Trophoblast cell (in vitro differentiated cells and primary cell): ENCODE measurements at places on chromosomes 12 and 14.

DNA sequence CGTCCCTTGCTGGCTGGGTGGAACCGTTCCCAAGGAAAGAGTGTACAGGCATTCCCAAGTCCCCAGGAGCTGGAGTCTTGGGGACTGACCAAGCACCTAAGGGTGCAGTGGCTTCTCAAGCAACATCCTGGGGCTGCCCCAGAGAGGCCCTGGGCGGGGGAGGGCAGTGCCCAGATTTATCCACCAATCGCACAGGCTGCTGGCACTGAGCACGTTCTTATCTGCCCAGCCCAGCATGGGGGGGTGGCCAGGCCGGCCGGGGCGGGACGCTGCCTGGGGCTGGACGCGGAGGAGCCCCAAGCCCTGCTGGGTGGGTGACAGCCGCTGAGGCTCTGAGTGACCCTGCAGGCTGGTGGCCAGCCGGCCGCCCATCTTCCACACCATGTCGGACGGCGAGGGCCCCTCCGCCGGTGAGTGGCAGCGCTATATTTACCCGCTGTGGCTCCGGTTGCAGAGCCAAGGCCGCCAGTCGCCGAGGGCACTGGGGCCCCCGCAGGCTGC lies 53.4 kb downstream of the CYP46A1 start:
- DNase-seq = no peak

- peak; percentile 31 for DNase-seq
Measured at GRCh38 chr14:65156568-65157366, 54.5 kb upstream of the MAX start.

DNA sequence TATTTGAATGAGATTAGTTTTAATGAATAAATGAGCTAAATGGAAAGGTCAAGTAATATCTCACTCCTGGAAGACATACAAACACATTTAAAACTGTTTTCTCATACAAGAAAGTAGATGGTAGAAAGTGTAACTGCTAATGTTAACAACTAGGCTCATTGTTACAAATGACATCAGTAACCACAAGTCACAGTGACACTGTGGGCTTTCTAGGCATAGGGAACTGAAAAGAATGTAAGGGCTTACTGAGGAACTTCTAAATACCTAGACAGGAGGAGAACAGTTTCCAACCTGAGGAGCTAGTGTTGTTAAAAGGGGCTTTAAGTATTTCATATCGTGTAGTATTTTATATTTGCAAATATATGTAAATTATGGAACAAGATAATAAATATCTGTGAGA lies 17.5 kb upstream of the ERGIC2 start:
- no peak for DNase-seq

GRCh38 chr14:100426314-100426713 lies 103.2 kb downstream of the SLC25A47 start:
- DNase-seq = no peak

- DNase-seq = peak; percentile 15
Measured at GRCh38 chr12:101793401-101793800, 37.4 kb downstream of the GNPTAB start.

- peak; percentile 68 for DNase-seq
Measured at GRCh38 chr12:132475304-132476037, 14.5 kb upstream of the FBRSL1 start.

DNA sequence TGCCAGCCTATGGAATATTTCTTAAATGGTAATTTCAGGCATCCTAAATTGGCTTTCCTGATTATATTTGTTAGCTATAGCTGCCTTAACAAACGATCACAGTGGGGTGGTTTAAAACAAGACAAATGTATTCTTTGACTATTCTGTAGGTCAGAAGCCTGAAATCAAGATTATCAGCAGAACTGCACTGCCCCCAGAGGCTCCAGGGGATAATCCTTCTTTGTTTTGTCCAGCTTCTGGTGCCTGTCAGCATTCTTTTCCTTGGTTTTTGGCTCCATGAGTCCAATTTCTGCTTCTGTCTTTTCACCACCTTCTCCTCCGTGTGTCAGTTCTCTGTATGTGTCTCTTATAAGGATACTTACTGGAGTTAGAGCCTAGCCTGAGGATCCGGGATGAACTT lies 1282.2 kb upstream of the USP15 start:
- DNase-seq = no peak

- peak; percentile 7 for DNase-seq
Measured at GRCh38 chr12:73226593-73226992, 954.4 kb downstream of the TRHDE start.

- no peak for DNase-seq
Measured at GRCh38 chr14:96091941-96092411, 52.8 kb downstream of the C14orf132 start.

- no peak for DNase-seq
Measured at GRCh38 chr14:61385002-61385685, 63.8 kb downstream of the PRKCH start.

GRCh38 chr14:103067231-103067954 lies 10.0 kb upstream of the CDC42BPB start:
- DNase-seq = peak; percentile 59

- no peak for DNase-seq
Measured at GRCh38 chr12:24415934-24416333, 466.5 kb upstream of the SOX5 start.

DNA sequence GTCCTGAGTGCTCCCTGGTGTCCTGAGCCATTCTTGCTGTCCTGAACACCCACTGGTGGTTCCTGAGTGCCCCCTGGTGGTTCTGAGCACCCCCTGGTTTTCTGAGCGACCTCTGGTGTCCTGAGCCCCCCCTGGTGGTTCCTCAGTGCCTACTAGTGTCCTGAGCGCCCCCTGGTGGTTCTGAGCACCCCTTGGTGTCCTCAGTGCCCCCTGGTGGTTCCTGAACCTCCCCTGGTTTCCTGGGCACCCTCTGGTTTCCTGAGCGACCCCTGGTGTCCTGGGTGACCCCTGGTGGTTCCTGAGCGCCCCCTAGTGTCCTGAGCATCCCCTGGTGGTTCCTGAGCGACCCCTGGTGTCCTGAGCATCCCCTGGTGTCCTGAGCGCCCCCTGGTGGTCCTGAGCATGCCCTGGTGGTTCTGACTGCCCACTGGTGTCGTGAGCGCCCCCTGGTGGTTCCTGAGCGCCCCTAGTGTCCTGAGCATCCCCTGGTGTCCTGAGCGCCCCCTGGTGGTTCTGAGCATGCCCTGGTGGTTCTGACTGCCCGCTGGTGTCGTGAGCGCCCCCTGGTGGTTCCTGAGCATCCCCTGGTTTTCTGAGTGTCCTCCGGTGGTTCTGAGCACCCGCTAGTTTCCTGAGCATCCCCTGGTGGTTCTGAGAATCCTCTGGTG lies 473.1 kb downstream of the TMEM121 start:
- DNase-seq = peak; percentile 67

DNA sequence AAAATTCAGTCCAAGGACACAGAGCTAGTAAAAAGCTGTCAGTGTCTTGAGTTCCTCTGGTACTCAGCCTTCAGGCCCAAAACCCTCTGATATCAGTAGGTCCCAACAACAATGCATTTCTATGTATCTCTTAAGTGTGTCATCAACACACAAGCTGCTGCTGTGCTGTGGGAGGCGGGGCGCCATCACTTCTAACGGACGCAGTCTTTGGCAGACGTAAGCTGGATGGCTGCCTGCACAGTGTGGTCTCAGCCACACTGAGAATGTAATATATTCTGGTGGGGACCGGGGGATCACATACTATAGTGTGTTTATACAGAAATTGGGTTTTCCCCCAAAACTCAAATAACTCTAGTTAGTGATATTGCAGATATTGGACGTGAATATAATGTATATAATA lies 123.9 kb downstream of the SUDS3 start:
- no peak for DNase-seq

GRCh38 chr12:124321556-124322270 lies 26.8 kb downstream of the RFLNA start:
- no peak for DNase-seq

DNA sequence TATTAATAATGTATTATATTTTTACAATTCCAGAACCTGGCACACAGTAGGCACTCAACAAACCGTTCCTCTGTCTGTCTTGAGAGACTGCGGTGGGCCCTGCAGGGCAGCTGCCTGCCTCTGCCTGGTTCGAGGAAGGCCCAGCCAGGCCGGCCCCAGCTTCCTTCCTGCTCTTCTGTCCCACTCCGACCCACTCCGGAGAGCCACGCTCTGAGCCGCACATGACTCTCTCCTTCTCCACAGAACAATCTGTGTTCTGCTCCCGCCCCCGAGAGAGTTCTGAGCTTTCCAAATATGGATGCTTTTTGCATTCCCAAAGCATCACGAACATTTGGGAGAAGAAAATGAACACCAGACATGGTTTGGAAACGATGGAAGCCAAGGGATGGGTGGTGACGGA lies 57.3 kb downstream of the TTC7B start:
- no peak for DNase-seq

- DNase-seq = no peak
Measured at GRCh38 chr12:56122637-56123036, 4.6 kb downstream of the ZC3H10 start.

DNA sequence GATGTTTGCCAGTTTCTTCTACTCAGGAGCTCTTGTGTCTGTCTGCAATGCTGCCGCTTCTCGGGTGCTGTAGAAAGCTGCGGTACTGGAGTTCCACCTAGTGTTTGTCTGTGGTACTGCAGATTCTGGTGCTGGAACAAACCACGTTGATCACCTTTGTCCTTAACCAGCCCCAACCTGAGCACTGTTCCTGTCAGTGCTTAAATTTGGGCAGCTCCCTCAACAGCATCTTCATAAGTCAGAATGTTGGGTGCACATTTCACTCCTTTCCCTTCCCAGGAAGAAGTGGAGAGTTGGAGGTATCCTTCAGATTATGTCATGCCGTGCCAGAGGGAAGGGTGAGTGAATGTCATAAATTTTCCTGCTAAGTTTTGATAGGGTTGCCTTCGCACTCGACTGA lies 48.7 kb upstream of the LALBA start:
- DNase-seq = peak; percentile 90

- no peak for DNase-seq
Measured at GRCh38 chr14:36944307-36945010, 227.9 kb downstream of the SLC25A21 start.

GRCh38 chr12:117607778-117608177 lies 246.4 kb upstream of the NOS1 start:
- DNase-seq = no peak

DNA sequence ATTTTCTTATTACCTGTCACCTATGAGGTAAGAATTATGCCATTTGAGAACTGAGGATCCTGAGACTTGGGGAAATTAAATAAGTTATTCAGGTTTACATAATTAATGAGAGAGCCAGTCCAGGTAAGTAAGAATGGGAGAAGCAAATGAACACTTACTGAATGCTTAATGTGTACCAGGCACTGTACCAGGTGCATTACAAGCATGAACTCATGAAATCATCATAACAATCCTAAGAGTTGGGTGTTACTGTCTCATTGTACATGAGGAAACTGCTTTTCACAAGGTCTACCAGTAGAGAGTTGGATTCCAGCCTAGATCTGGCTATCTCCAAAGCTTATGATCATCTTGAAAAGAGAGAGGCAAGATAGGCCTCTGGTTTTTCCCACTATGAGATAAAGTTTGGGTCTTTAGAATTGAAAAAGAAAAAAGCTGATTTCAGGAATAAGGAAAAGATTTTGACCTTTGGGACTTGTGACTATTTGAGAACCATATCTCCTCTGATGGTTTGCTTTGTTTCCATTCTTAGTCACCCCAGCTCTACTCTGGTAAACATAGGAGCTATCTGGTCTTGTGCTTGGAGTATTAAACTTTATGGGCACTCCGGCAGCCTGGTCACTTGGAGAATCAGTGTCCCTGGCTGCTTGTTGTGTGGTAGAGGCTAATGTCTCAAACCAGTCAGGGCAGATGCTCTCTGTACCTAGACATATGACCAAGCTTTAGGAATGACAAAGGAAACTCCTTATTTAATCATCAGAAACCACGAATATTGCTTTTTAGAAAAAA lies 48.0 kb downstream of the PTHLH start:
- no peak for DNase-seq

DNA sequence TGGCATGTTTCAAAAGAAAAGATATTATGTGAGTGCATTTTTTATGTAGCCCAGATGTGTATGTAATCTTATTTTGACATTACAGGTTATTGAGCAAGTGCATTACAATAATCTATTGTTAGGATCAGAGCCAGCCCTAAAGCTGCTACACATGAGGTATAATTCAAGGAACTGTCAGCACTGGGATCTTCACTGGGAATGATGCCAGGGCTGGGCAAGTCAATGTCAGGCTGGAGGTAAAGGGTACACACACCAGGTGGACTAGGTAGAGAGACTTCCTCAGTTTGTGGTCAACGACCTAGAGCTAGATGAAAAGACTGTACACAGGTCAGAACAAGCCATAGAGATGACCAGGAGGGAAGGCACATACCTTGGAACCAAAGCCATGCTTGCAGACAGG lies 15.4 kb downstream of the TRIM9 start:
- DNase-seq = no peak

DNA sequence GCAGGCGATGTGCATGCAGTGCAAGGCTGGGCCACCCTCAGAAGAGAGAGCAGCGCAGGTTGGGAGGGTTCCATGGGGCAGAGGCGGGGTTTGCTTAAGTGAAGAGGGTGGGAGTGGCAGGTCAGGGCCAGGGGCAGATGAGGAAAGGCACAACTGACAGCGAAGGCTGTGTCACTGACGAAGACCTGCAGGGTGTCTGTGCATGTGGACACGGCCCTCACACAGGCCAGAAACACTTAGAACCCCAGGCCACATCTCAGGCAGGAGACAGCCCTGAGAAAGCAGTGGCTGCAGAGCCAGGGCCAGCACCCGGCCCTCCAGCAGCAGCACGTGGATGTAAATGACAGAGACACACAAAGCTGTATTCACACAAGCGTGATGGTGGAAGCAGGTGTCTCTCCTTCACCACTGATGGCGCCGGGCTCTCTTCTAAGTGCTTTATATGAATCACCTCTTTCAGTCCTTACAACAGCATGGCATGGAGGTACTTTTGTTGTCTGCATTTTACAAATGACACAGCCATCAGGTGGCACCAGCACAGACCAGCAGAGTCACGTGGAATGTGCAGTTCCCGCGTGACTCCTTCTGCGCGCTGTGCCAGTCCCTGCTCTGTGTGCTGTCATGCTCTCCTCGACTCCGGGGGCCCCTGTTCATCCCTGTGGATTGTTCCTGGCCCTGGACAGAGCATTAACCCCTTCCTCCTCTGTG lies 54.6 kb downstream of the TSPAN11 start:
- DNase-seq = peak; percentile 50

GRCh38 chr14:100587086-100587762 lies at the start of gene BEGAIN:
TSS of gene BEGAIN (minus strand) at chr14:100587417. CDS start at chr14:100587290, 127 bp downstream.
- no peak for DNase-seq

DNA sequence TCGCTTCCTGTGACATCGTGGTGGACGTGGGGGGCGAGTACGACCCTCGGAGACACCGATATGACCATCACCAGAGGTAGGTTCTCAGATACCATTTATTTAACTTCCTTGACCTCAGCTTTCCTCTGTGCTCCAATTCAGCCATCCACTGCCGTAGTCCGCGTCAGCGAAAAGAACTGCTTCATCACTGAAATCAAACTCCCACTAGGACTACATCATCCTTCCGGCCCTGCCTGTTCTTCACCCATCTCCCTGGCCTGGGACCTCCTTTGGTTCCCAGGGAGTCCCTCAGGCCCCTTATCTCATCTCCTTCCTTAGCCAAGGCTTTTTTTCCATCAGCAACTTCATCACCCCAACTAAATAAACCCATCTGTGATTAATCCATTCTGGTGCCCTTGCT lies 692 bp downstream of the MYG1 start:
- DNase-seq = no peak
